NCI-H1092 treated with DMSO at 0.1 percent for 48 hours (cell line): ENCODE measurements at places on chromosomes 13 and 19.

DNA sequence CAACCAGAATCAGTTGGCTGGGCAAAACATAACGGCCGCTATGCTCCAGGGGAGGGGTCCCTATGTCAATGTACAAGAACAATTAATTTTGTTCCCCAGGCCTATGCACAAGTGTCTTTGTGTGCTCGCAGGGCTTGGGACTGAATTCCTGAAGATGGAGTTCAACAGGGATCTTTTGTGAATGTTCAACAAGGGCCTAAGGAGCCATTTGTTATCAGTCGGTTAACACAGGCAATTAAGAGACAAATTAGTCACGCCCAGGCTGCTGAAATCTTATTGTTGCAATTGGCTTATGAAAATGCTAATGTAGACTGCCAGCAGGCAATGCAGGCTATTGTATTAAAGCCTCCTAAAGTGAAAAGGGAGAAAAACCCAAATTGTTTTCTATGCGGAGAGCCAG, 117.5 kb downstream of the ZNF429 start:
- DNase-seq = no peak

DNA sequence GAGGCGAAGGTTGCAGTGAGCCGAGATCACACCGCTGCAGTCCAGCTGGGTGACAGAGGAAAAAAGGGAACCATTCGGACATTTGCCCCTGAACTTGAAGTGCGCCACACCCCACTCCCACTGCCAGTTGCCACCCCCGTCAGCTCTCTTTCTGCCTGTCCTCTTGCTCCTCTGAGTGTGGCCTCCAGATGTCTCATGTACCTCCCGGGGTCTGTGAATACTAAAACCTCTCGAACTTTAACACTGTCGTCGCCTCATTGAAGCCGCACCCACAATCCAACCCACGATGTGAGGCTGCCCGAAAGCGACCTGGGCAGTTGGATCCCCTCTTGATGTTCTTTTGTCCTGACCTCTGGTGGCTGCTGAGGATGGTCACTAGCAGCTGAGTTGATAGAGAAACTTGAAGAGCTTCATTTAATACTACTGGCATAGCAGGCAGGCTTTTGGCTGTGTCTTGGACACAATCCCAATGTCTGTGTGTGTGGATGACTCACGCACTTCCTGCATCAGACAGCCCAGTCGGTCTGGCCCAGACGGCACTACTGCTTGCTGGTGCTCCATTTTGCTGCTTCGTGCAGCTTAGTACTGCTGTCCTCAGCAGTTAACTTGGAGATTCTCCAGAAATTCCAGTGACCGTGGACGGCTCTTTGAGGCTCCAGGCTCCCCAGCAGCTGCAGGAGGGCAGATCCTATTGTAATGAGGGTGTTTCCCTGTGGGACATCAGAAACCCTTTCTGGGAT, 4.2 kb downstream of the FPR3 start:
- no peak for DNase-seq

GRCh38 chr13:26017196-26017921, 34.5 kb downstream of the SHISA2 start:
- DNase-seq = no peak

DNA sequence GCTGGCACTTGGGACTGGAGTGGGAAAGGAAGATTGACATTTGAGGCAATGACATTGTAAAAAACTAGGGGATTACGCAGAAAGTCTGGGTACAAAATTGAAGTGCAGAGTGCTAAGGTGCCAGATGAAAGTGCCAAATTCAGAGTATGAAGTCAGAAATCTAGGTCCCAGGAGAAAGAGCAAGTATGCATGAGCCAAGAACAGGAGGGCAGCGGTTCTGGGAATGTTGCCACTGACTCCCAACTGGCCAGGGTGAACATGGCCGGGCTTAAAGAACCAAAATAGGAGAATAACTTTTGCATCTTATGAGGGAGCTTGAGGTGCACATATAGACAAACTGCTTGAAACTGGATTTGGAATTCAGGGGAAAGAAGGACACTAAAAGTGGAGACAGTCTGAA, 495.8 kb upstream of the KLF12 start:
- DNase-seq = no peak

DNA sequence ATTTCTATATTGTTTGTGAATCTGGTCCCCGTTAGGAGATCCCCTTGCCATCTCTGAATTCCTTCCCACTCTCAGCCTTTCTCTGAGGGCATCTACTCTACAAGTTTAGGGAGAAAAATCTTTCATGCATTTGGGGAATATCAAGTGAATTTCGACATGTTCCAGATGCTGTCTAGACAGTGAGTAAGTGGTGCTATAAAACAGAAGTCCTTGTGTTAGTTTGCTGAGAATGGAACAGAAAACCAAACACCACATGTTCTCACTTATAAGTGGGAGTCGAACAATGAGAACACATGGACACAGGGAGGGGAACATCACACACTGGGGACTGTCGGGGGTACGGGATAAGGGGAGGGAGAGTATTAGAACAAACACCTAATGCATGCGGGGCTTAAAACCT, 5.1 kb downstream of the OR7A10 start:
- no peak for DNase-seq

GRCh38 chr19:46426506-46427162, 2.1 kb downstream of the PNMA8C start:
- DNase-seq = peak; percentile 64

DNA sequence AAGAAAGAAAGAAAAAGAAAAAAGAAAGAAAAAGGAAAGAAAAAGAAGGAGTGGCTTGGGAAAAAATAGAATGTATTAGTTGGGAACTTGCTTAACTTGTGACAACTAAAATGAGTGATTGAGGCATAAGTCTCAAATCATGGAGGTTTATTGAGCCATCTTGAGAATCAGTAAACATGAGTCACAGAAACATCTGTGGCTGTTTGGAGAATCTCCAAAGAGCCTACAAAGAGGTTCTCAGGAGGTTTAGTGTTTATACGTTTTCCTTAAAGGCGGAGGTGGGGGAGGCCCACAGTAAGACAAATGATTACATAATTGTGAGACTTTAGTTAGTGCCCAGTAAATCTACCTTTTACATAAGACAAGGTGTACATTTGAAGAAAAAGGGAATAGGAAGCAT, 38.6 kb downstream of the WDR87 start:
- DNase-seq = no peak

GRCh38 chr13:91312324-91312723, 35.2 kb upstream of the MIR17HG start:
- no peak for DNase-seq

DNA sequence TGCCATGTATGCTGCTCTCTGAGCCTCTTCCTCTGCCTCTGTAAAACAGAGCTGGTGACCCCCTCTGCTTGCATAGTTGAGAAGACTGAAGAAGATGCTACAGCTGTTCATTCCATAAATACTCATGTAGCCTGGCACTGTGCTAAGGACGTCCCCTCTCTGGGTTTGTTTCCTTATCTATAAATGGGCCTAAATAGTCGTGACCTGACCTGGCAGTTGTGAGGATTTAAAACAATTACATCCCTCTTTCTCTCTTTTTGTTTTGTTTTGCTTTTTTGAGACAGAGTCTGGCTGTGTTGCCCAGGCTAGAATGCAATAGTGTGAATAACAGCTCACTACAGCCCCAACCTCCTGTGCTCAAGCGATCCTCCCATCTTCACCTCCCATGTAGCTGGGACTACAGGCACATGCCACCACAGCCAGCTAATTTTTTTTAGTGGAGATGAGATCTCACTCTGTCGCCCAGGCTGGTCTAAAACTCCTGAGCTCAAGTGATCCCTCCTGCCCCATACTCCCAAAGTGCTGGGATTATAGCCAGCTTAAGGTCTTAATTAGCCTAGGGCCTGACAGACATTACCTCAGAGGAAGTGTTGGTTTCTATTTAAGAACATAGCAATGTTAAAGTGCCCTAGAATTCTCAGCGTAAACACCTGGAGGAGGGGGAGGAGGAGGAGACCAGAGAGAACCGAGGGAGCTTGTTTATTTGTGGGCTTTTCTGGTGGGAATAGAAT, 4.6 kb downstream of the WDR62 start:
- no peak for DNase-seq

DNA sequence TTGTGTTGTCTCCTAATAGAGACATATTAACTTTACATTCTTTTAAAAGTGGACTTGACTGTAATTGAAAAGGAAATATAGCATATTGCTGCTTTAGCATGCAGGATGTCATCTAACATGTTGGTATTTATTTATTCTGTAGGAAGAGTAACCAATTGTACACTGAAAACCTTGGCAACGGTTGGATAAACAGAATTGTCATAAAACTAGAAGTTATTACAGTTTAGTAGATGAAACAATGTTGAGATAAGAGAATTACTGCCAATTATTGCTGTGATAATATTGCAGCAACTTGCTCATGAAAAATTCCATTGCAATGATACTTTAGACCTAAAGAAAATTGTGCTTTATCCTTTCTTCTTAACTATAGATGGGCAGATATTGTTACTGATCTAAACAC, 7.6 kb upstream of the ERCC5 start:
- DNase-seq = no peak

DNA sequence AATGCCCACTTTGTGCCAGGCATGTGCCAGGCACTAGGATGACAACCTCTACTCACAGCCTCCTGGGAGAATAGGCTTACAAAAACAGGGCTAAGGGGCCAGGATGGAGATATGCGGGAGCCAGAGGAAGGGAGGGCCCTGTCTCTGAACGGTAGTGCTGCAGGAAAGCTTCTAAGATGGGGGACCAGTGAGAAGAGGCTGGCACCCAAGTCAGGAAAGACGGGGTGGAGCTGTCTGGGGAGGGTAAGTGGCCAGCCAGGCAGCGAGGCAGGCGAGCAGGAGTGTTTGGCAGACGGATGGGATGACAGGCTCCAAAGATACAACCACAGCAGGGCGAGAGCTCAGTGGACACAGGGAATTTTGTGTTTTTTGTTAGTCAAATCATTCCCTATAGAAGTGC, 44.7 kb upstream of the GPI start:
- no peak for DNase-seq
